ENCODE measurements at places on chromosomes 11 and 22. TPM values are rescaled to one million over a fixed set of nuclear protein-coding genes. Genes with fewer than 3 reads are reported as not detected.

DNA sequence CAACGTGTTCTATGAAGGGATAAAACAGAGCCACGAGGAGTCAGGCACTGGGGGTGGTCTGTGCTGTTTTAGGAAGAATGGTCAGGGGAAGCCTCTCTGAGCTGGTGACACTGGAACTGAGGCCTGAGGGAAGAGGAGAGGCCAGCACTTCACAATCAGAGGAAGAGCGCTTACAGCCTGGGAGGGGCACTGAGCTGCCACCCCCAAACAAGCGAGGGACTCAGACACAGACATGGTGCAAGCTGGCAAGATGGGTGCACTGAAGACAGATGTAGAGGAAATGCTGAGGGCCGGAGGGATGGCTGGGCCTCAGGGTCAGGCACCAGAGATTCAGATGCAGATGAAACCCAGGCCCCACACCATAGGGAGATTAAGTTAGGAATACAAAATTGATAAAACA, 40.0 kb upstream of the TP53I11 start:
- no peak for DNase-seq

The L3MBTL2 gene
- 21.4 TPM for total RNA-seq

GRCh38 chr22:48171271-48171691, 1408.8 kb downstream of the TBC1D22A start:
- no peak for DNase-seq

DNA sequence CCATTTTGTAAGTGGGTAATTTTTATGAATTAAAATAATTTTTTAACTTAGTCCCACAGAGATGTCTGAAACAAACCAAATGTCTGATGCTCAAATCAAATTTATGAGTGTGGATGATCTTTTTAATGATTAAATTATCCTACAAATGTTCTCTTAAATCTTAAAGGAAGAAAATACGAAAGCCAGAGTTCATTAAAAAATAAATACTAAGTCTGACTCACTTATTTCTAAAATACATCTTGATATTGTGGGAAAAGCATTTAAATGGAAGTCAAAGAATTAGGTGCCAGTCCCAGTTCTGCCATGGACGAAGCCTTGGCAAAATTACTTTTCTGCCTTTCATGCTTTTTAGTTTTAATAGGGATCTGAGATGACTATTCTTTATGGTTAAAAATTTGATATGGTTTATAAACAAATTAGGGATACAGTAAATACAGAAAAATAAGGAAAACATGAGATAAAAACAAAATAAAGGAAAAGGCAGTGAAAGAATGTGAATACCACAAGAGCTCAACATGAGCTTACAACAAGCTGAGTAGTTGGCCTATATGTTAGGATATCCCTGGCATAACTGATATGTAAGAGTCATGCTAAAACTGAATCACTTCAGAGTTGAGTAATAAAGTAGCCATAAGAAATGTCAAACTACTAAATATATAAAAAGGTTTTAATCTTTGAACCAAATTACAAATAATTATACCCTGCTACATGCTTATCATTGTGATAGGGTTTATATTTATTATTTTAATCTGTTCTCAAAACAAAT, 9.2 kb downstream of the CCDC34 start:
- no peak for DNase-seq

The NAV2 gene
- total RNA-seq: 230 TPM

The NCF4 gene
- 38.1 TPM for total RNA-seq

DNA sequence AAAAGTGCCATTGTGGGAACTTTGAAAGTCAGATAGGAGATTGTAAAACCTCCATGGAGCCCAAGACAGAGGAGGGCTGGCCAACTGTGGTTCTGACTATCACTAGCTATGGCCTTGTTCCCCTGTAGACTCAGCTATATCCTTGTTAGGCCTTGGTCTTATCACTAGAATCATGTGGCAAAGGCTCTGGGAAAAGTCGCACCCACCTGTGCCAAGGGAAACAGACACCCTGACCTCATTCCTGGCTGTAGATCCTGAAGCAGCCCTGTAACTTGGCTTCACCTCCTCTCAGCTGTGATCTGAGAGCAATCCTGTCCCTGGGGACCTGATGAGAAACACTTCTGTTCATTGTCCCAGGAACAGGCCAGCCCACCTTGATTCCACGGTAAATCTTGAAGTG, 566.2 kb downstream of the TMEM135 start:
- DNase-seq: peak; percentile 9

GRCh38 chr11:64291262-64291751, at the start of gene KCNK4:
Gene KCNK4, plus strand, starts transcription at chr11:64291302. Its CDS starts 1,717 bp downstream, at chr11:64293019.
- no peak for DNase-seq

- DNase-seq: no peak
Observed at GRCh38 chr22:37196539-37197450, 8.7 kb upstream of the C1QTNF6 start.

- DNase-seq: no peak
Observed at GRCh38 chr11:375065-376025, 6.0 kb downstream of the B4GALNT4 start.

The FOLR3 gene
- not detected for total RNA-seq

DNA sequence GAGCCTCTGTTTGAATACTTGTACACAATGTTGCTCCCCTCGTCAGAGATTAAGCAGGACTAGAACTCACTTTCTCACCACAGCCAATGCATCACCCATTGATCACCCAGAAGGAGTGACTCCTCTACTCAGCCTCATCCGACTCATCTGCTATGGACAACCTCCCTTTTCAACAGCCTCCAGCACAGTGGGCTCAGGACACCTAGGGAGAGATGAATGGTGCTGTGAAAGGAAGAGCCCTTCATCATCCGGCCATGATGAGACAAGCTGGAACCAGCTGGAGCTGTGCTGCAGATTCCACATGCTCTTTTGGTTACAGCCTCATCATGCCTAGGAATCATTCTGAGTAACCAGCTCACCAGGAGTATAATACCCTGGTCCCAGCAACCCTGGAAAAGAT, 15.5 kb downstream of the C11orf91 start:
- DNase-seq: no peak

The CLCF1 gene
- total RNA-seq: 27.1 TPM

The HIRA gene
- 23.8 TPM for total RNA-seq

GRCh38 chr11:61853698-61854169, 25.6 kb downstream of the FADS2 start:
- no peak for DNase-seq
